Right renal cortex interstitium (tissue), 3 donors: ENCODE measurements at places on chromosomes 1 and 21.

DNA sequence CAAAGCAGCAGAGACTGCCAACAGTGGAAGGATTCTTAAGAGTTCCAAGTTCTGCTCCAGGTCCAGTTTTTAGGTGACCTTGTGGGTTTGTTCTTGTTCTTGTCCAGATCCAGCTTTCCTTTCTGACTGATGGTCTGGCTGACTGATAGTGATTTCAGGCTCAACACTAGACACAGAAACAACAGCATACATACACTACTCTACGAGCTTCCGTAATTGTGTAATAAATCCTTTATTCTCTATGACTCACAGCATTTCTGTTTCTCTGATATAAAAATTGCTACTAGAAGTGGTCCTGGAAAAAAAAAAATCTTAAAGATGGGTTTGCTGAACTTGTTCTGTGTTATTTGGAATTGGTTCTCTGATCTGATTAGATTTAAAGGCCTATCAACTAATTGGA lies 62.2 kb upstream of the PTCH2 start:
- no peak for DNase-seq

- DNase-seq = no peak
Measured at GRCh38 chr1:179812501-179813292, 64.9 kb downstream of the TOR1AIP2 start.

DNA sequence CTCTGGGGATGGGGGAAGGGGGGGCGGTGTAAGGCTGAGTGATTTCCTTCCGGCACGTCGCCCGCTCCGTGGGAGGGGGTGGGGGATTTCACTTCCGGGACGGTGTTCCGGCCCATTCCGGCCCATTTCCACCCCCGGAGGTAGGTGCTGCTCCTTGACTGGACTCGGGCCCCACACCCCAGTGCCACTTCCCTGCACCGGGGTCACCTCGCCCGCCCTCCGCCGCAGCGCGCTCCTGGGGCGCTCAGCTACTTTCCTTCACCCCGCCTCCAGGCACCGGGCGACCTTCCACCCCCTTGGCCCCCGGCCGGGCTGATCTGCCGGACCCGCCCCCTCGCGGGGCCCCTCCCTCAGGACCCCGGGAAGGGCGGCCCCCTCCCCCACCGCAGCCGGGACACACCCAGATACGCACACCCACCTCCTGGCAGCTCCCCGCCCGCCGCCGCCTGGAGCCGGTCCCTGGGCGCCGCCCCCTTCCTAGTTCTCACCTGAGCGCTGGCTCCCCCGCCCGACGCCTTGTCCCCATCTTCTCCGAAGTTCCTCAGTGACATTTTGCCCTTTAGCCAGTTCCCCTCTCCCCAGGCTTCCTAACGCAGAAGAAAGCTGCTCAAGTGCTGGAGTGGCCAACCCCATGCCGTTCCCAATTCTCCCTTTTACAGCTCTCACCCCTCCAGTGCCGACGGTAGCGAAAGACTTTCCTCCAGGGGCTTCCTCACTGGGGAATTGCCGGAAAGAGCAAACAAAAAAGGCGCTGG lies at the start of gene ZBTB37:
TSS of gene ZBTB37 (plus strand) at position 115 of the 755 bp plus-strand sequence. CDS start 1,846 bp downstream, outside the sequence.
- no peak for DNase-seq

DNA sequence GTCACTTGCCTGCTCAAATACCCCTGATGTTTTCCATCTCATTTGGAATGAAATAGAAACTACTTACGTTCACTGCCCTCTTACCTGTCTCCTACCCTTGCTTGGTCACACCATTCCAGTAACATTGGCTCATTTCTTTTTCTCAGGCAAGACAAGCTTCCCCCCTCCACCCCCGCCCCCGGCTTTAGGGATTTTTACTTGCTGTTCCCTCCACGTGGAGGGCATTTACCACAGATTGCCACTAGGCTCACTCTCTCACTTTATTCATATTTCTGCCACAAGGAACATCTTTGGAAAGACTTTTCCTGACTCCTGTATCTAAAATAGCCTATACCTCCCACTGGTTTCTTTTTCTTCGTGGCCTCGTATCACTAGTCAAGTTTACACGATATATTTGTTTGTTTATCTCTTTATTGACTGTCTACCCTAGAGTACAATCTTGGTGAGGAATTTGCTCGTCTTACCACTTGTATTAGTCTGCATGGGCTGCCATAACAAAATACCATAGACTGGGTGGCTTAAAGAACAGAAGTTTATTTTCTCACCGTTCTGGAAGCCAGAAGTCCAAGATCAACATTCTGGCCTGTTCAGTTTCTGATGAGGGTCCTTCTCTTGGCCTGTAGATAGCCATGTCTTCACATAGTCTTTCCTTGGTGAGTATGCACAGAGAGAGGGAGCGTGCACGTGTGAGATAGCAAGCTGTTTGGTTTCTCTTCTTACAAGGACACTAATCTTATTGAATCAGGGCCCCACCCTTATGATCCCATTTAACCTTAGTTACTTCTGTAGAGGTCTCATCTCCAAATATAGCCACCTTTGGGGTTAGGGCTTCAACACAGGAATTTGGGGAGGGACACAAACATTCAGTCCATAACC lies 126.2 kb downstream of the NRDC start:
- no peak for DNase-seq

DNA sequence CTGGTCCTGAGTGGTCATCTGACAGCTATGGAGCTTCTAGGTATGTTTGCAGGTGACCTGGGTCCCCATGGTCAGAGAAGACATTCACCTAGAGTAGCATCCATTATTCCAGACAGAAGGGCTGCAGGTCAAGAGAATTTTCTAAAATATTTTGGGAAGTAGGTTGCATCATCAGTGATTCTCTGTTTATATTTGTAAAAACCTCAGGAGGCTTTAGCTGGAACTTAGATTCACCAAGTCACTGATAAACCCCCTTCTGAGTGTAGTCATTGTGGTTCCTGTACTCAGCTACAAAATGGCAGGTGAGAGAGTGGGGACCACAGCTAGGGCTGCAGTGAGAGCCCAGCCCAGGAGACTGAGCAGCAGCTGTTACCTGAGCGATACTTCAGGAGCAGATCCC lies 78.6 kb downstream of the ABCA4 start:
- DNase-seq = no peak

- DNase-seq = no peak
Measured at GRCh38 chr1:17250601-17251000, 1.7 kb downstream of the PADI3 start.

- no peak for DNase-seq
Measured at GRCh38 chr1:244576259-244576892, 76.5 kb upstream of the DESI2 start.

GRCh38 chr1:61170328-61171238 lies 88.2 kb downstream of the NFIA start:
- DNase-seq = no peak

DNA sequence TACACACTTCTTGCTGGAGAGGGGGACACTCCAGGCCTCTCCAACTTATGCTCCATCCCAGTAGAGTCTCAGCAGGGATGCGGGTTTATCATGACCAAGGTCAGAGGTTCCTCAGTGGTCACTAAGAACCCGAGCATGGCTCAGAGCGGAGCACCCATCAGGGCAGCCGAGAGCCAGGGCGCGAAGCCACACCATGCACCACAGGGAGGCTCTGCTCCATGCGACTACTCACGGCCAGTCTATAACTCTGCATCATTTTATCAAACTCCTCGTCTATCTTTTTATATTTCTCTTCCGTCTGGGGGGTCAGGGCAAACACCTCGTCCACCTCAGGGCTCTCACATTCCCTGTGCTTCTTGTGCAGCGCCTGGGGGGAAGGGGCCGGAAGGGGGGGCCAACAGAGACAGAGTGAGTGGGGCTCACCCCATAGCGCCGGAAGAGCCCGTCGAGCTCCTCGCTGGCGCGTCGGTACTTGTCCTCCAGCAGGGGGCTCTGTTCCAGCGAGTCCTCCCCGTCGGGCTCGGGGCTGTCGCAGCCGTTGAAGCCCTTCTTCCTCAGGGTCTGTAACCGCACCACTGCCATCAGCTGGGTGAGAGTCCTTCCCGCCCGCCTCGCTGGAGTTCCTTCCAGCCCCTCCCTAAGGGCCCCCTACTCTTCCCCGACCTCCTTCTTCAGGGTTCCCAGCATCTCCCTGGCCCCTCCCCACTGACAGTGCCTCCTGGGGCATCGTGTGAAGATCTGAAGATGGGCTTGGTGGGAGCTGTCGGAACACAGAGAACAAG lies 20.0 kb downstream of the MEF2D start:
- no peak for DNase-seq

- no peak for DNase-seq
Measured at GRCh38 chr1:98210064-98210463, 289.2 kb upstream of the DPYD start.

DNA sequence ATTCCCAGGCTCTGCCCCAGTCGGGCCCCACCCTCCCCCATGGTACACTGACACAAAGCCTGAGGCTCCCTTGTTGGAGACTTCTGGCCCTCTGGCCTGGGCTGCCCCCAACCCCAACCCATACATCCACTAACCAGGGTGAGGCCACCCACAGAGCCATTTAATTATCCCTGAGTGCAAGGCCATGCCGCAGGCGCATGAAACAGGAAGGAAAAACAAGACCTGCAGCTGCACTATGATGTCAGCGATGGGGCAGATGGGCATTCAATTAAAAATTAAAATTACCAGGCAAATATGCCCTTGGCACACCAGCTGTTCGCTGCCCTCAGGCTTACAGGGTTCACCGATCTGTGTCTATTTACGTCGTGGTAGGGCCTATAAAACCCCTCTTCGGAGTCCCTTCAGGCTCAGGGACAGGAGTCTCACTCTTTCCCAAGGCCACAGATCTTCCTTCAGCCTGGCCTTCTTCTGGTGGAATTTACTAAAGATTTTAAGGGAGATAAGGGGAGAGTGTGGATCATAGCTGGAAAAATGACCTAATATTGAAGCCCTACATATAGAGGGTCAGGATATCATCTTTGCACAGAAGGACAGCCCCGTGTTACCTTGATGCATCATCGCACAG lies 29.6 kb upstream of the RGS16 start:
- DNase-seq = no peak

DNA sequence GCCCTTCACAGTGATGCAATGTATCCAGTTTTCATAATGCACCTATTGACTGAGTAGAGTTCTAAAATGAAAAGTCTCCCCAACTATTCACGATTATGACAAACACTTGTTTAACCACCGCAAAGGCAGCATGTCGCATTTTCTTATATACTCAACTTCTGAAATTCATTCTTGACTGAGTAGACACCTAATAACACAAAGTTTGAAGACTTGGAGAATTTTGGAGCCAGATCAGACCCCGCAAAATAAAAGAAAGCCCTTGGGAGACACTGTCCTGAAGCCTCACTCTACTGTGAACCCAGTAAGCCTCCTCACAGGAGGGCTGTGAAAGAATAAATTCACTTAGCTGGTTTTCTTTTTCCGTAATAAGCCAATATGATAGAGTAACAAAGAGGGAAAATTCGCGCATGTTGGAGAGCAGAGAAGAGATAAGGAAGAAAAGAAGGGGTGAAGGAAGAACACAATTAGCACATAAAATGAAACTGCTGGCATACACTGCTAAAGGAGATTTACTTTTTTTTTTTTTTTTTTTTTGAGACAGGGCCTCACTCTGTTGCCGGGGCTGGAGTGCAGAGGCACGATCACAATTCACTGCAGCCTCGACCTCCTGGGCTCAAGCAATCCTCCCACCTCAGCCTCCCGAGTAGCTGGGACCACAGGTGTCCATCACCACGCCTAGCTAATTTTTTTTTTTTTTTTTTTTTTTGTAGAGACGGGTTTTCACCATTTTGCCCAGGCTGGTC lies 492 bp upstream of the COLGALT2 start:
- DNase-seq = no peak

- no peak for DNase-seq
Measured at GRCh38 chr1:31765041-31765467, 914 bp upstream of the ADGRB2 start.

GRCh38 chr1:40794974-40795715 lies 11.6 kb downstream of the KCNQ4 start:
- no peak for DNase-seq

DNA sequence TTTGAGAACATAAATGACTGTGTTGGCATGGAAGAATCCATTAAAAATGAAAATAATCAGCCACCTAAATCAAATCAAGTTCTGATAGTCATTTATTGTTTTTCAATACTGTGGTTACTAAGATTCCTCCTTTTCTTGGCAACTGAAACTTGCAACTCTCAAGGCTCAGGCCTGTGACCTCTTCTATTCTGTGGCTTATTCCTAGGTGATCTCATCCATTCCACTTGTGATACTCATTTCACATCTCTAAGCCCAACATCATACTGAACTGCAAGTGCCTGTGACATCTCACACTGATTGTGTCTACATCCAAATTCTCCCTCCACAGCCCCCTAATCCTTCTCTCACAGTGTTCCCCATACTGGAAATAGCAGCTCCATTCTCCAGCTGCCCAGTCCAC lies 4.8 kb upstream of the ST6GALNAC5 start:
- DNase-seq = no peak

DNA sequence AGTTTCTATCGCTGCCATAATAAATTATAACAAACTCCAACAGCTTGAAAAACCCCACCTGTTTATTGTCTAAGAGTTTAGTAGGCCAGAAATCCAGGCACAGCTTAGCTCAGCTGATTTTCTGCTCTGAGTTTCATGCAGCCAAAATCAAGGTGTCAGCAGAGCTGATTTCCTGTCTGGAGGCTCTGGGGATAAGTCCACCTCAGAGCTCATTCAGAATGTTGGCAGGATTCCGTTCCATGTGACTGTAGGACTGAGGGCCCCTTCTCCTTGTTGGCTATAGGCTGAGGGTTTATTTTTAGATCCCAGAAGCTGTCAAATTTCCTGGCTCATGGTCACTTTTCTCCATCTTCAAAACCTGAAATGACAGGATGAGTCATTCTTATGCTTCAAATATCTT lies 91.6 kb upstream of the CHODL start:
- DNase-seq = no peak
